ENCODE measurements at places on chromosomes 12 and 14.

GRCh38 chr14:50734950-50735695 lies 67.0 kb upstream of the SAV1 start:
- DNase-seq = no peak

GRCh38 chr14:100285021-100285912 lies 21.0 kb downstream of the SLC25A29 start:
- peak; percentile 34 for DNase-seq

- DNase-seq = no peak
Measured at GRCh38 chr12:120710805-120711296, 593 bp downstream of the UNC119B start.

DNA sequence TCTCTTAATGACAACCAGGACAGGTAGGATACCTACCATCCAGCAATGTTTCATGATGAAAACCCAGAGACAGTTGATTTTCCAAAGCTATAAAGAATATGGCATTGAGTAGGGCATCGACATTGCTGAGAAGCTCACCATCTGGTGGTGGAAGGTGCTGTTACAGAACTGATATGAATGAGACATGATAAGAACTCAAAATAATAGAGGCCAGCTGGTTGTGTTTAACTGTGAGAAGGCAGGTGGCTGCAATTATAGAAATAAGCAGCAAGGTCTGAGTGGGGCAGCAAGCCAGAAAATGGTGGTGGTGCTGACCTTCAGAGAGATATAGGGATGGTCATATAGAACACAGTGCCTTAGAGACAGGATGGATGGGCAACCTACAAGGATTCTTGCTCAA lies 449.7 kb downstream of the BTG1 start:
- DNase-seq = no peak

- no peak for DNase-seq
Measured at GRCh38 chr14:85695300-85695699, 165.4 kb downstream of the FLRT2 start.

- DNase-seq = no peak
Measured at GRCh38 chr14:57171363-57171762, 97.3 kb downstream of the EXOC5 start.

- no peak for DNase-seq
Measured at GRCh38 chr12:128557231-128557630, 266.5 kb downstream of the SLC15A4 start.

DNA sequence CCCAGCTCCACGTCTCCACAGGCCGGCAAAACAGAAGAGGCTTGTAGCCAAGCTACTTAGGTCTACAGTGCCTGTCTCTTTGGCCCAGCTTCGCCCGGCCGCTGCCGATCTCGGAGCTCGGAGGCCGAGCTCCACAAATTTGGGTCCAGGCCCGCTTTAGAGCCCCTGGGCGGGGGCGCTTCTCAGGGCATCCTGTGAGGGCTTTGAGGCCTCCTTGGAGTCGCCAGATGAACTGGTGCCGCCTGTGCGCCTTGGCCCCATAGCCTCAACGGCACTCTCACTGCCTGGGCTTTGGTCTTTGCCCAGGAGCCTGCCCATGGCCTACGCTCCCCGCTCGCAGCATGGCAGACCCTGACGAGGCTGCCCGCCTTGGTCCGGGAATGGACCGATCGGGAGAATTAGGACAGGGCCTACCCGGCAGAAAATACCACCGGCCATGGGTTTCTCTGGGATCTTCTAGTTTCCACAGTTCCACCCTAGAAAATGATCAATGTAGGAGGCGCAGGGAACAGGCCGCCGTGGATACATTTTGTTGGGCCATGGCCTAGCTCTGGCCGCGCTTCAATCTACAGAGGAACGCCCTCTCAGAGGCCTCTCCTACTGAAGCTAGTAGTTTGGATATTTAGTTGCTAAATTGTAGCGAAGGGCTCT lies 953 bp upstream of the NKX2-8 start:
- DNase-seq = no peak

- DNase-seq = peak; percentile 41
Measured at GRCh38 chr12:75432924-75433323, 42.0 kb downstream of the GLIPR1L2 start.

GRCh38 chr12:123389560-123390351 lies 5.8 kb downstream of the KMT5A start:
- DNase-seq = peak; percentile 39

DNA sequence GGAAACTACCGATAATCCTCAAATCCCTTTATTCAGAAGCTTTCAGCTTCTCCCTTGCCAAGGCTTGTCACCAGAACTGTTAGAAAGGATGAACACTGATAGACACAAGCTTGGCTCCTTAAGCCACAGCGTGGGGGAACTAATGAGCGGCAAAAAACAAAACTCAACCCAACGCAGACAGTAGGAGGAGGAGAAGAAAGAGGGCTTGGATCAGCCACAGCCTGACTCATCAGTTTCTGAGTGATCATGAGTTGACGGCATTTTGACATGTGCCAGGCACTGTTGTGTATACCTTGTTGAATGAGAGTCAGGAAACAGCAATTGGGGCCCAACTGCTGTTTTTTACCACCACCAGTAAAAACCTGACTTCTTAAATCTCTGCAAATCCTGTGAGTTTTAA lies 23.7 kb downstream of the PLXNC1 start:
- peak; percentile 89 for DNase-seq

GRCh38 chr12:116783525-116784237 lies 45.6 kb downstream of the RNFT2 start:
- DNase-seq = no peak

DNA sequence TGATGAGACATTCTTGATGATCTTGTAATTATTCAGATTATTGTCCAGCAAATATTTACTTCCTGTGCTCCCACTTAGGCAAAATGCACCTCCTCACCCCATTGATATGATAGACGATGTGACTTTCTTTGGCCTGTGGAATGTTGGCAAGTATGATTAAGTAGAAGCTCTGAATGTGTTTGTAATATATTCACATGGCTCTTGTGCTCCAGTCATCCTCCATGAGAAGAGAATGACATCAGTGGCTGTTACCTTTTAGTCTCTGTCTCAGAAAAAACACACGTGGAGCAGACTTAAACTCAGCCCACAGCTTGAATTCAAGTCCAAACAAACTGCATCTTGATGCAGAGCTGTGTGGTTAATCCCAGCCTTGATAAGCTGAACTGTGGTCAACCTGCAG lies 984.3 kb upstream of the FBXO33 start:
- no peak for DNase-seq

DNA sequence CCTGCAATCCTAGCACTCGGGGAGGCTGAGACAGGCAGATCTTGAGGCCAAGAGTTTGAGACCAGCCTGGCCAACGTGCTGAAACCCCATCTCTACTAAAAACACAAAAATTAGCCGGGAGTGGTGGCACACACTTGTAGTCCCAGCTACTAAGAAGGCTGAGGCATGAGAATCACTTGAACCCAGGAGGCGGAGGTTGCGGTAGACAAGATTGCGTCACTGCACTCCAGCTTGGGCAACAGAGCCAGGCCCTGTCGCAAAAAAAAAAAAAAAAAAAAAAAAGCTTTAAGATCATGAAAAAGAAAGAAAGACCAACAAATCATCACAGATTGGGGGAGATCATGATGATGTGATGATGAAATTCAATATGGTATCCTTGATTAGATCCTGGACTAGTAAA lies 30.6 kb downstream of the WDR89 start:
- no peak for DNase-seq

GRCh38 chr12:63906876-63907275 lies 62.4 kb downstream of the SRGAP1 start:
- no peak for DNase-seq

GRCh38 chr12:41769810-41770209 lies 374.9 kb downstream of the GXYLT1 start:
- no peak for DNase-seq

DNA sequence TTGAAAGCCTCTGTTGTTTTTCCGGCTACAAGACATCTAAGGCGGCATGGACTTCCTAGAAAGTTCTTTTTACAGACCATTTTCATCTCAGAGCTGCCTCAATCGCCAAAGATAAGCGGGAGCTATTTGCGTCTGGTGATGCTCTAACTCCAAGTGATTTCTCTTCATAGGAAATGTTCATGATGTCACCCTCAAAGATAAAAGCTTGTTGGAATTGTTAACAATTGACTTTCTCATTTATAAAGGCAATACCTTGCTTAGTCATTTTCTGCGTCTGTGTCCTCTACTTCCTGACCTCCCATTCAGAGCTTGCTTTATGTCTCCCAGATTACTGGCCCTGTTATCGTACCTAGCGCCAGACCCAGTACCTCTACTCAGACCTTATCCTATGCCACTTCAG lies 259.0 kb upstream of the G2E3 start:
- no peak for DNase-seq

- no peak for DNase-seq
Measured at GRCh38 chr14:24847568-24848095, 202.3 kb downstream of the STXBP6 start.

DNA sequence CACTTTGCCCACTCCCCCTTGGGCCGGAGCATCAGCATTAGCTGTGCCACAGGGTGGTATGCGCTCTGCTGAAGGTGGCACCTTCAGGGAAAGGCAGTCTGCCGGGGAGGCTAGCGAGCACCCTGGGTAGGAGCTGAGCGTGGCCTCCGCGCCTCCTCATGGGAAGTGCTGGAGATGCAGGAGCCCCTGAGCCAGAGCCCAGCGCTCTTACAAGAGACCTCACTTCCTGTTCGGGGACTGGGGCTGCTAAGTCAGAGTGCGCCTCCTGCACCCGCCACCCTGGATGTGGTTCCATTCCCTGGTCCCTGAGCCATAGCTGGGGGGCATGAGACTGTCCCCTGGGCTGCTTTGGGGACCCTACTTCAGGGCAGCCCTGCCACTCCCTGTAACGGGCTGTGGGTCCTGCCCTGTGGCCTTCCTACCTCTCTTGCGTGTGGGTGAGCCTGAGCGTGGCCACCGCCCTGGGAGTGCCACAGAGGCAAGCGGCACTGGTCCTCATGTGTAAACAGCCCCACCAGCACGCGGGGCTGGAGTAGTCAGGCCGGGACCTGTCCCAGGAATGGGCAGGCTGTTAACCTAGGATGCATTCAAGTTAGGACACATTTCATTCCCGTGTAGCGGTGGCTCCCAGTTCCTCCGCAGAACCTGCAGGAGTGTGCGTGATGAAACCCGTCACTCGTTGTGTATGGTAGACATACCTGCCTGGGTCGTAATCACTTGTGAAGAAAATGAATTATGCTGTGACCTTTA lies 19.4 kb downstream of the COA8 start:
- no peak for DNase-seq

DNA sequence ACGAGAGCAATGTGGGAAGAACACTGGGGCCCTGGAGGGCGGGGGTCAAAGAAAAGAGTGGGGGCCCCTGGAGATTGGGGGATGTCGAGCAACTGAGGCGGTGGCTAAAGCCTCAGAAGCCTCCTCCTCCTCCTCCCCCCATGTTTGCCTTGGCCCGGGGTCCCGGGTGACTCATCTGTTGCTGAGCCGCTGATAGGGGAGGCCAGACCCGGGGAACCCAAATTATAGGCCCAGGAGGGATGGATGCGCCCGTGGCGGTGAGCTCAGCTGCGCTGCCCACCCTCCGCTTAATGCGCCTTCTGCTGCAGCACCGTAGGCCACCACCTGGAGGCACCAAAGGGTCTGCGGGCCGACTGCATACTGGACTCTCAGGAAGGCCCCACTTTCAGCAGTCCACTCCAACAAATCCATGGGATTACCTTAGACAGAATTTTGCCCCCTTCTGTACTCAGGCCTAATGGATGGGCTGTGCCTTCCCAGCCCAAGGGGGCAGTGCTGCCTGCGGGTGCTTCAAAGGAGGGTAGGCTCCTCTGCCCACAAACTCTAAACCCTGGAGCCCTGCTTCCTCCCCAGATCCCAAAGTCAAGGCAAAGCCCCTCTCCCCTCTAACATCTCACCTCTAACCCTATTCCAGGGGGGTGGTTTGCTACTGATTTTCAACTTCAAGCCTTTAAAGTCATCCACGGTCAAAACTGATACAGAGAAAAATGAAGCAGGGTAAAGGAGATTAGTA lies 2.6 kb upstream of the WNT10B start:
- peak; percentile 56 for DNase-seq

- DNase-seq = peak; percentile 16
Measured at GRCh38 chr12:31853520-31853919, 105.7 kb upstream of the RESF1 start.

GRCh38 chr12:88539893-88540292 lies 40.4 kb downstream of the KITLG start:
- DNase-seq = no peak

GRCh38 chr14:101033006-101033405 lies 129.5 kb upstream of the RTL1 start:
- no peak for DNase-seq

DNA sequence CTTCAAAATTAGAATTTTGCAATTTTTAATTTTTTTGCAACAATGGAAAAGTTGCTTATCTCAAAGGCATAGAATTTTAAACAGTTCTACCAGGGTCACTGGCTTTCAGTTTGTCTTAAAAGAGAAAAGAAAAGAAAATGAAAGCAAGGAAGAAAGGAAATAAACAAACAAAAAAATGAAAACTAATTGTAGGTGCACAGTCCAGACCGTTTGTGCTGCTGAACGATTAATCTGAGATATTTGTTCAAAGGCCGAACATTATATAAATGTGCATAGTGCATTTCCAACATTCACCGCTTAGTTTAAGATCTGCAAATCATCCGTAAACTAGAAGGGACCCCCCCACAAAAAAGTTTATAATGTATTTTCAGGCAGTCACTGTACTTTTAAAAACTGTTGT lies 5.5 kb upstream of the OTX2 start:
- DNase-seq = no peak

DNA sequence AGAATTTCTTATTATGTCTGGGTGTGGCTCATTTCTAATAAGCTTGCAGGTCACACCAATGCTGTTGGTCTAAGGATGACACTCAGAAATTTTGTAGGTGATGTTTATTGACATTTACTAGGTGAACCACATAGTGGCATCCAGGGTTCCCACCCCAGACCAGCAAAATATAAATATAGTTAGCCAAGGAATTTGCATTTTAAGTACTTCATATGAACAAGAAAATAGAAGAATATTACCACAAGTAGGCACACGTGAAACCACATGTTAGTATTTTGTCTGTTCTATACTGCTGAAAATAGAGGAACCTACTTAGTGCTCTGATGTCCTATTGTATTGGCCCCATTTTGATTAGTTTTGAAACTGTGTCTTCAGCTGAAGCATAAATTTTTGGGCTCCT lies 71.1 kb downstream of the USP15 start:
- DNase-seq = no peak

GRCh38 chr12:121799156-121799841 lies 4.5 kb upstream of the SETD1B start:
- peak; percentile 87 for DNase-seq

DNA sequence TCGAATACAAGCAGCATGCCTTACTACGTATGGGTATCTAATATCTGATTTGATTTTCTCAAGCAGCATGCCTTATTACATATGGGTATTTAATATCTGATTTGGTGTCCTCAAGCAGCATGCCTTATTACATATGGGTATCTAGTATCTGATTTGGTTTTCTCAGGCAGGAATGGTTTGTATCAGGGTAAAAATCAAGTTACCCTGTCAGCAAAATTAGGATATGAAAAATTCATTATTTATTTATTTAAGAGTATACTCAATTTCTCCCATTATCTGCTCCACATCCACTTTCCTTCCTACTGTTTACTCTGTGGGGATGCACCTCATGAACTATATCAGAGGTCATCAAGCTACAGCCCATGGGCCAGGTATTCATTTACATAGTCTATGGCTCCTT lies 21.9 kb downstream of the ZNF891 start:
- DNase-seq = no peak

Data from iris pigment epithelial cell (primary cell).